Stomach (tissue), 19 donors: ENCODE measurements at places on chromosomes 1 and 21.

DNA sequence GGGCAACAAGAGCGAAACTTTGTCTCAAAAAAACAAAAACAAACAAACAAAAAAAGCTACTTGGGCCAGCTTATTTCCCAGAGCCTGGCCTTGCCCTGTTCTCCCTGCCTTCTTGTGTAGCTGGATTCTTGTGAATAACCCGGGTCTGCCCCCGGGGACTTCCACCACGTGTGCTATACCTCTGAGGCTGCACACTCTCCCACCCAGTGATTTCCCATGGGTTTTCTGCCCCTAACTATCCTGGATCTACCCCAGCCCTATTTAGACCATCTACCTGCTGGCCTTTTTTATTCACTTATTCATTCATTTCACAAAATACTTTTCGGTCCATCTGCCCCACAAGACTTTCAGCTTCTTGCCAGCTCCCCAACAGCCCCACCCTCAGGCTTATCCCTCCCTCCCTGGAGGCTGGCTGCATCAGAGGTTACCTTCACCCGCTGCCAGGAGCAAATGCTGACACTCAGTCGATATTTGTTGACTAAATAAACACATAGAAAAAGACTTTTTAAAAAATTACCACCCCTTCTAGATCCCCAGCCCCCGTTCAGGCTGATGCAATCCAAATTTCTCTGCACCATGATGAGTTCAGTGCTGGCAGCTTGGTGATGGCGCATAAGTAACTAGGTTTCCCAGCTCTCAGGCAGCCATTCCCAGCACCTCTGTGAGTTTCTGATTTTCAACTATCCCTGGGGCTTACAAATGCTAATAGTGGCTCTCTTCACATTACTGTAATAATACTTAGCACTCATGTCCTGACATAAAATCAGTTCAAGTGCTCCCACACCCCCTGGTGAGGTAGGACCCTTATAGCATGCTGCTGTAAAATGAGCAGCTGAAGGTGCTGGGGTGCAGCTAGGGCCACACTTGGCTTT lies 30.7 kb upstream of the TARBP1 start:
- no peak for DNase-seq

DNA sequence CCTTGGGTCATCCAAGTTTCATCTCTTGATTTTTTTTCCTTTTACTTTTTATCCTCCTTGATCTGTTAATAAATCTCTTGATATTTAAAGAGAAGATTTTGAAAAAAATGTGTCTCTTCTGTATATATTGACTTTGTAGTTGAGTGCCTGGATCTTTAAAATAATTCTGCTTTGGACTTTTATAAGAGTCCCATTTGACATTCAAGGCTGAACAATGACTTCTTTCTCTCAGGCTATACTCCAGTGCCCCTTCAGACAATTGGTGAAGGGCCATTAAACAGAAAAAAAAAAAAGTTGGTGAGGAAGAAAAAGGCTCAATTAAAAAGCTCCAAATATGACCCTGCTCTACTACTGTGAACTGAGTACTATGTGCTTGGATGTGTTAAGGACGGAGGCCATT lies 40.9 kb upstream of the CITED4 start:
- DNase-seq: no peak

DNA sequence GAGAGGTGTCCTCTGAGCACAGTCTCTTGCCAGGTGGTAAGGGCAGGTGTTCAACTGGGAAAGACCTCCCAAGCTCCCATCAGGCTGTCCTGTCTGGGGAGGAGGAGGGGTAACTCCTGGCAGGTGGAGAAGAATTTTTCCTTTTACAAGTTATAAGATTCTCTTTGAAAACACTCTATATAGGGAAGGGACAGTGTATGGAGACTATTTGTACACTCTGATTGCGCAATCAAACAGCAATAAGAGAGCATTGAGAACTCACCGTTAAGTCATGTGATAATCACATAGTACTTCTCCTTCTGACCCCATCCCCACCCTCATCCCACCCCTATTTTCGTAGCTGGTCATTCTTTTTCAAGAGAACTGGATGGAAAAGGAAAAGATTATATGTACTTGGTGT lies 179.3 kb upstream of the ZNF644 start:
- DNase-seq: no peak

- no peak for DNase-seq
Observed at GRCh38 chr1:54284781-54285529, 85.0 kb downstream of the MRPL37 start.

DNA sequence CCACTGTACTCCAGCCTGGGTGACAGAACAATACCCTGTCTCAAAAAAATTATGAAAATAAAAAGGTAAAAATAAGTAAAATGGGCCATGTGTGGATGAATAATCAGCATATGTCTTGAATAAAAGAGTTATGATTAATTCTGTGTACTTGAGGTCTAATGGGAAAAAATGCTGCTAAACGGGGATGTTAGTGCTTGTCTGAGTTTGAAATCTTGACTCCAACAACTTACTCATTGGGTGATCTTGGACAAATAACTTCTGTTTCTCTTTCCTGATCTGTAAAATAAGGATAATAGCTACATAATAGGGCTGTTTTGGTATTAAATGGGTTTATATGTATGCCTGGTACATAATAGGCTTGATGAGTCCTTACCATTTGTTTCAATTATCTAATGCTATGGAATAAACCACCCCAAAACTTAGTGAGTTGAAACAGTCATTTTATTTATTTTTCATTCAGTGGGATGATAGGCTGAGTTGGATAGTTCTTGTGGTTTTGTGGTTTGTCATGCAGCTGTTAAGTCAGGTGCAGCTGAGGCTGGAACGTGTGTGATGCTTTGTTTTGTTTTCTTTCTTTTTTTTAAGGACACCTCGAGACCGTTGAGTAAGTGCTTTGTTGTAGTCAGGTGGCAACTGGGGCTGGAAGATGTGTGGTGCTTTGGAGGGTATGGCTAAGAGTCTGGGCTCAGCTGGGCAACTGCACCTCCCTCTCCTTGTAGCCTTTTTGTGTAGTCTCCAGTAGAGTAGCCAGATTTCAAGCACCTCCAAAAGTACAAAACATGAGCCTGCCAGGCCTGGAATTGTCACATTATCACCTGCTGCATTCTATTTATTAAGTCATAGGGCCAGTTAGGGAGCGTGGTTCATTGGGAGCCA lies 4.9 kb downstream of the MDM4 start:
- DNase-seq: peak; percentile 66

GRCh38 chr1:116573431-116574095 lies 2.7 kb upstream of the CD58 start:
- DNase-seq: no peak

DNA sequence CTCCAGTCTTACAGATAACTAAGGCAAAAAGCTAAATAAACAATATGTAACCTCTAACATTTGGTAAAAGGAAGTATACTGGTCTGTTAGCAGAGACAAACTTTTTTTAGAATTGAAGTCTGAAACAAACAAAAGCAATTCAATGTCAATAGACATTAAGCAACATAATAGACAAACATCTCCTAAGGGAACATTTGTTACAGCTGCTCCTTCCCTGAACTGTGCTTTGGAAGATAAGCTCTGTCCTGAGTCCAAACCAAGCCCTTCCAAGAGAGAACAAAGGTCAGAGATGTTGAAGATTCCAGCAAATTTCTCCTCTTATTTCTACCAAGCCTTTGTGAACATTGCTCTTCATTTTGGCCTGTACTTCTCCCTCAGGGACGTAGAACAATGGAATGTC lies 25.3 kb downstream of the FMO2 start:
- DNase-seq: no peak

DNA sequence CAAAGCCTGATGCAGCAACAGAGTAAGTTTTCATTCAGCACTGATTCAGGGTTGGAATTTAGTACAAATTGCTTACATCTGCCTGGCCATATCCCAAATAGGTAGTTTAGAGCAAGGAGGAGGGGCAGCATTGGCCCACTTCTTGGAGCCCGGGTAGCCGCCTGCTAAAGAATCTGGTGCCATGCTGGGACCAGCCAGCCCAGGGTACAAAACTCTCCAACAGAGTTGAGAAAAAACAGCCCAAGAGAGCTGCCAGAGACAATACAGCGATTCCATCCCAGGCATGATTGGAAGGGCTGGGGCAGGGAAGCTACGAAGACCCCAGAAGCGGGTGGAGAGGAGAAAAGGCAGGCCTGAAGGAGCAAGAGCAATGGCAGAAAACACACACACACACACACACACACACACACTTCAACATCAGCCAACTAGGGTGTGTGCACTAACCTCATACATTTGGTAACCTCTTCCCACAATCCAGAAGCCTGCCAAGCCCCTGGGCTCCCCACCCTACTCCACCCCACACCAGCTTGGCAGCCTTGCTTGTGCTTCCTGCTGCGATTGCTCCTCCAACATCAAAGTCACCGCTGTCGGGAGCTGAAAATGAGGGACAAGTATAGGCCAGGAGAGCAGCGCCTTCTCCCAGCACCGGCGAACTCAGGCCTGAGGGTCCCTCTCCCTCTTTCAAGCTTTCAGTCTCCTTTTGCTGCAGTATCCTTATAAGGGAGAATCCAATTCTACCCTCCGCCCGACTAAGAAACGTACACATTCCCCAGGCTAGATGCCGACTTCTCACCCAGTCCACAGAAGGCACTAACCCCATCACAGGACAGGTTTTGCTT lies 1.2 kb downstream of the PIK3C2B start:
- peak; percentile 93 for DNase-seq
